ENCODE measurements at places on chromosomes 11 and 22. TPM values are rescaled to one million over a fixed set of nuclear protein-coding genes. Genes with fewer than 3 reads are reported as not detected.
A peak's percentile ranks its signal among the peaks of the same experiment; 100 is the strongest.

DNA sequence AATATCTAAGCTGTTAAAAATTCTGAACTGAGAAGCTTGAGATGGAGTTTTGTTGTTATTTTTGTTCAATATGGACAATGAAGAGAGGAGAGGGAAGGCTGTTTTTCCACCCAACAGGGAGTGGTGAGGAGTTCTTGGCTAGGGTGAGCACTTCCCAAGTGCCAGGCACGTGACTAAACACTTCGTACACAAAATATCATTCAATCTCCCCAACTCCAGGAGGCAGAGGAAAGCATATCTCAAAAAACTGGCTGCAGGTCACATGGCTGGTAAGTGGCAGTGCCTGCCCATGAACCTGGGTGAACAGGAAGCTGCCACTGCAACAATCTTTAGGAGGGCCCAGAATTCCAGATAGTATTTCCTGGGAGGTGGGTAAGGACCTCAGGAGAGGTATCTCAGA is 11.6 kb downstream of the ELF5 start:
- no peaks in the 10 kb centered on the region for H3K36me3 ChIP-seq
- no peak for DNase-seq
- no peak overlapping the region for H3K4me3 ChIP-seq
- no peaks in the 10 kb centered on the region for H3K4me1 ChIP-seq

- H3K4me3 ChIP-seq = peak overlapping the region; percentile 36
- no peaks in the 10 kb centered on the region for H3K27me3 ChIP-seq
- peak; percentile 74 for DNase-seq
- no peak overlapping the region for H3K27ac ChIP-seq
Observed at GRCh38 chr11:66418168-66418985, 2.5 kb upstream of the NPAS4 start.

- no peak overlapping the region for H3K27ac ChIP-seq
- H3K36me3 ChIP-seq = no peaks in the 10 kb centered on the region
- DNase-seq = no peak
- no peak overlapping the region for H3K4me3 ChIP-seq
- H3K4me1 ChIP-seq = no peaks in the 10 kb centered on the region
Observed at GRCh38 chr22:49538006-49538405, 289.7 kb downstream of the BRD1 start.

- peaks cover 41% of the 10 kb centered on the region for H3K36me3 ChIP-seq
- no peak overlapping the region for H3K4me3 ChIP-seq
- no peaks in the 10 kb centered on the region for H3K27me3 ChIP-seq
- DNase-seq = no peak
- no peaks in the 10 kb centered on the region for H3K4me1 ChIP-seq
- no peak overlapping the region for H3K27ac ChIP-seq
Observed at GRCh38 chr11:71490044-71490730, 36.9 kb upstream of the KRTAP5-7 start.

GRCh38 chr11:61091373-61092279 is 10.7 kb upstream of the CD5 start:
- no peak overlapping the region for H3K27ac ChIP-seq
- H3K4me3 ChIP-seq = no peak overlapping the region
- DNase-seq = no peak

- H3K4me3 ChIP-seq = no peak overlapping the region
- H3K27me3 ChIP-seq = no peaks in the 10 kb centered on the region
- H3K27ac ChIP-seq = no peak overlapping the region
- H3K36me3 ChIP-seq = no peaks in the 10 kb centered on the region
Observed at GRCh38 chr22:49566693-49567092, 261.0 kb downstream of the BRD1 start.

- H3K36me3 ChIP-seq = no peaks in the 10 kb centered on the region
- no peaks in the 10 kb centered on the region for H3K4me1 ChIP-seq
- no peak overlapping the region for H3K27ac ChIP-seq
- H3K4me3 ChIP-seq = no peak overlapping the region
- no peaks in the 10 kb centered on the region for H3K27me3 ChIP-seq
- no peak for DNase-seq
Observed at GRCh38 chr22:26416256-26416655, 12.8 kb upstream of the ASPHD2 start.

GRCh38 chr11:78699609-78700135 is 125.0 kb upstream of the NARS2 start:
- no peak for DNase-seq
- H3K4me3 ChIP-seq = no peak overlapping the region
- H3K27ac ChIP-seq = no peak overlapping the region

DNA sequence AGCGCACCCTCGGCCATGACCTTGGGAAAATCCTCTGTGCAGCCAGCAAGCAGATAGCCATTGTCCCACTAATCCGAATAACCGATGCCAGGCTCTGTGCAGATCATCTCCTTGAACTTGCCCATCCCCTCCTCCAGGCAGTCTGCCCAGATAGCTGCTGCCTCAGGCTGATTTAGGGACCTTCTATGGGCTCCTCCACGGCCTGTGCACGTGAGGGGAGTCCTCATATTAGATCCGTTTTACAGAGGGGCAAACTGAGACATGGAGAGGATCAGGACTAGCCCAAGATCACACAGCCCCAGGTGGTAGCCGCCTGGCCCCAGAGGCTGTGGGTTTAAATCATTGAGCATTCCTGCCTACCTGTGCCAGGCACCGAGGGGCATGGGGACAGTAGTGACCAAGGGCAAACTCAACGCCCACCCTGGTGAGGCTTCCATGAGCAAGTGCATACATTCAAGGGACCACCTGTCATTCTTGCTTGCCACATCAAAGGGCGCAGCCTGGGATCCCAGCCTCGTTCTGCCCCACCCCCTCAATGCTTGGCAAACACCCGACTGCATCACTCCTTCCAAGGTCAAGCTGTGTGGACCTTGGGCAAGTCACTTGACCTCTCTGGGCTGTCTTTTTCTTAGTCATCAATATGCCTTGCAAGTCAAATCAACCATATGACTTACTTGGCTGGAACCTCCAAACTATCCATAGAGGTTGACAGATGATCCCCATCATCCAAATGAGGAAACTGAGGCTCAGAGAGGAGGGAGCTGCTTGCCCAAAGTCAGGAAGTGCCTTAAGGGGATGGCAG is 131.6 kb downstream of the MN1 start:
- H3K4me1 ChIP-seq = peaks cover 47% of the 10 kb centered on the region
- no peak for DNase-seq
- no peak overlapping the region for H3K27ac ChIP-seq
- no peak overlapping the region for H3K4me3 ChIP-seq

DNA sequence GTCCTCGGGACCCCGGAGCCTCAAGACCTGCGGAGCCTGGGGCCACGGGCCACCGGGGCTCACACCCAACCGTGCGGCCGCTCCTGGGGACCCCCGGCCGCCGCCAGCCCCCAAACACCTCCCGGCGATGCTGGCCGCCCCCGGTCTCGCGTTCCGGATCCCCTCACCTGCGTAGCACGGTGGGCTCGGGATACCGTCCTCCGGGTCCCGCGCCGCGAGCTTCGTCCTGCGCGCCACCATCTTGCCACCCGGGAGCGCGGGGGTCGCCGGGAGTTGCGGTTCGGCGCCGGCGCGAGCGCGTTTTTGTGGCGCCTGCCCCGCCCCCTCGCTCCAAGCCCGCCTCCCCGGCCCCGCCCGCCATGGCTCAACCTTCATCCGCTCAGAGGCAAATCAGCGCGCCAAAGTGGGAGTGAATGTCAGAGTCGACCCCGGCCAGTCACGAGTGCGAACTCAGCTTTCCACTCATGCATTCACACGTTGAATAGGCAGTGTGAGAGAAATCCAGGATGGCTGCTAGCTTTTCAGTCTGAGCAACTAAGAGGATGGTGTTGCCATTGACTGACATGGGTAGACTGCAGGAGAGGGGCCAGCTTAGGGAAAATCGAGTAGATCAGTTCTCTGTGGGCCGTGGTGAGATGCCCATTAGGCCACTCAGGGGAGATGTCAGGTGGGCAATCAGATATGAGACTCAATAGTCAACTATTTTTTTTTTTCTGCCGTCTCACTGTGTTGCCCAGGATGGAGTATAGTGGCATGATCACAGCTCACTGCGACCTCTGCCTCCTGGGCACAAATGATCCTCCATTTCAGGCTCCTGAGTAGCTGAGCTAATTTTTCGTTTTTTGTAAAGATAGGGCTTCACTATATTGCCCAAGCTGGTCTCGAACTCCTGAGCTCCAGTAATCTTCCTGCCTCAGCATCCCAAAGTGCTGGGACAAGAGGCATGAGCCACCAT is 28.3 kb downstream of the SERHL2 start:
- no peaks in the 10 kb centered on the region for H3K27me3 ChIP-seq
- no peak overlapping the region for H3K27ac ChIP-seq
- peaks cover 4% of the 10 kb centered on the region for H3K4me1 ChIP-seq
- DNase-seq = peak; percentile 60

DNA sequence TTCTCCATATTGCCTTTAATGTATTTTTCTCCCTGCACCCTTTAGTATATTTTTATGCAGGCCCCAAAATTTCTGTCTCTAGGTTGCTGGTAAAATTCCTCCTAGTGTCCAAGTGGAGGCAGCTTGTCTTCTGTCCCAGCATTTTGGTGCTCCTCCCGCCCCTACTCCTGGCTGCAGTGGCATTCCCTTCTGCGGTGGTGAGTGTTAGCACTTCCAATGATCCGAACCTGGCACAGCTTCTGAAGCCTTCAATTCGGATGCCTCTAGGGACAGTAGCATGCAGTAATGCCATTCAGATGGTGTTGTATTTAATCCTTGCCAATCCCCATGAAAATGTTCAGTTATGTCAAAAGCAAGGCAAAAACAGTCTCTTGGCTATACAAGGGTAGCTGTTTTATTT is 5.9 kb downstream of the YWHAH start:
- no peaks in the 10 kb centered on the region for H3K36me3 ChIP-seq
- H3K27me3 ChIP-seq = no peaks in the 10 kb centered on the region
- peaks cover 62% of the 10 kb centered on the region for H3K4me1 ChIP-seq
- H3K27ac ChIP-seq = peak overlapping the region; percentile 78
- H3K4me3 ChIP-seq = peak overlapping the region; percentile 7
- DNase-seq = no peak

DNA sequence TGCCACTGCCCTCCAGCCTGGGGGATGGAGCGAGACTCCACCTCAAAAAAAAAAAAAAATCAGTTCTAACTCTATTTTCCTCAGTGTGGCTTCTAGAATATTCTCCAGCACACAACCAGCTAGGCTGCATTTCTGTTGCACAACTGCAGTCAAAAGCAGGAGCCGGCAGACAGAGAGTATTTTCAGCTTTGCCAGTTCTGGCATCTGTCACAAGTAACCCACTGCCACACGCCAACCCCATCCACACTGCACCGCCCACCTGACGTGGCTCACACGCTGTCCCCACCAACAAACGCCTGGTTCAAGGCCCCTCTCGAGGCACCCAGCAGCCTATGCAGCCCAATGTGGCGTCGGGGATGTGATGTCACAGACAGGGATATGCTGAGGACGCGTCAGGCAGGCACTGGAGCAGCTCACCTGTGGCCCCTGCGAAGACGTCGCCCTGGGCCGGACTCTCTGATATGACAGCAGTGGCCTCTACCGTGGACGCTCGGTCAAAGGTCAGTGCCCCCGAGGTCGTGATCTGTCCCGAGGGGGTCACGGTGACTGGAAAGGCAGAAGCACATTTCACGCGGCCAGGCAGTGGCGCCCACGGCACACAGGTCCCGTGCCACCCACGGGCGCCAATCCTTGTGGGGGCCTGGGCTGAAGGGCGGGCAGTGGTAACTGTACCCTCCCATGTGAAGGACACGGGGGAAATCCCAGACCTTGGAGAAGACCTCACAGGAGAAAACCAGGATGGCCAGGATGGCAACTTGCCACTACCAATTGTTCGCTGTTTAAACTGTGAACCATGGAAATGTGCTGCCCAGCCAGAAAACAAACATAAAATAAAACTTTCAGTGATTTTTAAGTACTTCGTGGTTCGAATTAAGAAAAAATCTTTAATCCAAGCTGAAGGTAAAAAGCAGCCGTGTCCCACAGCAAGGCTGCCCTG is 15.5 kb downstream of the DEAF1 start:
- H3K27ac ChIP-seq = no peak overlapping the region
- H3K4me1 ChIP-seq = no peaks in the 10 kb centered on the region
- H3K36me3 ChIP-seq = peaks cover 35% of the 10 kb centered on the region
- DNase-seq = no peak
- H3K27me3 ChIP-seq = no peaks in the 10 kb centered on the region

GRCh38 chr11:104658177-104658576 is 240.1 kb downstream of the CASP12 start:
- H3K27me3 ChIP-seq = no peaks in the 10 kb centered on the region
- no peak for DNase-seq
- no peak overlapping the region for H3K27ac ChIP-seq
- no peak overlapping the region for H3K4me3 ChIP-seq
- H3K36me3 ChIP-seq = no peaks in the 10 kb centered on the region

GRCh38 chr11:46738887-46739286 is 19.9 kb downstream of the F2 start:
- H3K4me3 ChIP-seq = no peak overlapping the region
- H3K36me3 ChIP-seq = peaks cover 3% of the 10 kb centered on the region
- DNase-seq = no peak
- no peak overlapping the region for H3K27ac ChIP-seq

DNA sequence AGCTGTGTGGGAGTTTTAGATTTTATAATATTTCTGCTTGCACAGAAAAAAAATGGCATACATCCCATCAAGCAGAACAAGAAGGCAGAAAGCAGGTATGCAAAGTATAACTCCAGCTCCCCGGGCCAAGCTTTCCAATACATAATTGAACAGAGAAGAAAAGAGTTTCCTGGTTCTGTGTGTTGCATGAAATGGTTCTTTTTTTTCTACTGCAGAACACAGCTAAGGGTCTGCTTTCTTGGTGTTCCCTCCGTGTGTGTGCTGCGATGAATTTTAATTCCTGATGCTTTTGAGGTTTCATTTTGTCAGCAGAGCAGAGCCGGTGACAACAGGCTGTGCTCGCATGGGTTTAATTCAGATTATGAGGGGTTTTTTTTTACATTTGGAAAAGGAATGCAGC is 70.7 kb upstream of the TTC12 start:
- H3K27me3 ChIP-seq = no peaks in the 10 kb centered on the region
- no peak overlapping the region for H3K27ac ChIP-seq
- peaks cover 9% of the 10 kb centered on the region for H3K4me1 ChIP-seq

DNA sequence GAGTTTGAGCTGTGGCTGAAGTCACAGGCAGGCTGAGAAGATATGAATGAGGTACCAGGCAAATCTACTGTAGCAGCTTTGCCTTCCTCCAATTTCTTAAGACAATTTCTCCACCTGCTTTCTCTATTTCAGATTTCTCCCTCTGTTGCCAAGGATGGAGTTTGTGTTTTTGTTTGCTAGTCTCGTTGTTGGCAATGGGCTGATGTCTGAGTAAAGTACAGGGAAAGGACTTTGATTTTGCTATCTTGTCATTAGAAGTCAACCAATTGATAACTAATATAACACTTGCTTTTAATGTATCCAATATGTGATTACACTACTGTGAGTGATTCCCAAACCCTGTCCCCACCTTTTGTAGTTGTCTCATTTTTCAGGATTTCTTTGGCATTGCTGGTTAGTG is 40.1 kb upstream of the RRAS2 start:
- no peaks in the 10 kb centered on the region for H3K27me3 ChIP-seq
- H3K4me3 ChIP-seq = no peak overlapping the region
- no peak for DNase-seq
- H3K4me1 ChIP-seq = no peaks in the 10 kb centered on the region
- H3K27ac ChIP-seq = no peak overlapping the region

GRCh38 chr11:76365038-76365679 is 15.8 kb downstream of the THAP12 start:
- no peaks in the 10 kb centered on the region for H3K27me3 ChIP-seq
- H3K36me3 ChIP-seq = no peaks in the 10 kb centered on the region
- peaks cover 38% of the 10 kb centered on the region for H3K4me1 ChIP-seq
- no peak overlapping the region for H3K4me3 ChIP-seq
- H3K27ac ChIP-seq = no peak overlapping the region
- DNase-seq = no peak

The OR10A4 gene
- not detected for total RNA-seq

The ART5 gene
- not detected for total RNA-seq

The P2RX6 gene
- 0.81 TPM for total RNA-seq

The LSP1 gene
- total RNA-seq = 40.5 TPM

The OR52H1 gene
- 0.81 TPM for total RNA-seq

All from thoracic aorta (tissue), 2 donors.